ENCODE measurements at places on chromosomes 4 and X.

DNA sequence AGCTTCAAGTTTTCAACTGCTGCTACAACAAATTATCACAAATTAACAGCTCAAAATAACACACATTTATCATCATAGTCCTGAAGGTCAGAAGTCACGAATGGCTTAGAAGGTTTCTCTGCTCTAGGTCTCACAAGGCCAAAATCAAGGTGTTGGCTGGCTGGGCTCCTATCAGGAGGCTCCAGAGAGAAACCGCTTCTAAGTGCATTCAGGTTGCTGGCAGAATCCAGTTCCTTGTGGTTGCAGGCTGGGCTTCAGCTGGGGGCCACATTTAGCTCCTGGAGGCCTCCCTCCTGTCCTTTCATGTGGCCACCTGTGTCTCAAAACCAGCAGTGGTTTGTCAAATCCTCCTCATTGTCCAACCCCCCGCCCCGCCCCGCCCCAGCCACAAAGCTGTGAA, 15.4 kb downstream of the MRFAP1 start:
- H3K27ac ChIP-seq: no peak overlapping the region
- H3K4me1 ChIP-seq: no peaks in the 10 kb centered on the region
- DNase-seq: no peak
- no peaks in the 10 kb centered on the region for H3K36me3 ChIP-seq
- no peaks in the 10 kb centered on the region for H3K27me3 ChIP-seq

- no peak overlapping the region for H3K27ac ChIP-seq
- no peaks in the 10 kb centered on the region for H3K27me3 ChIP-seq
- no peak for DNase-seq
- no peak overlapping the region for H3K4me3 ChIP-seq
These were observed 67.3 kb downstream of the C4orf46 start for GRCh38 chr4:158604369-158604768.

- no peaks in the 10 kb centered on the region for H3K27me3 ChIP-seq
- no peak overlapping the region for H3K4me3 ChIP-seq
- no peak for DNase-seq
These were observed 28.5 kb upstream of the TEX13C start for GRCh38 chrX:125291124-125291523.

DNA sequence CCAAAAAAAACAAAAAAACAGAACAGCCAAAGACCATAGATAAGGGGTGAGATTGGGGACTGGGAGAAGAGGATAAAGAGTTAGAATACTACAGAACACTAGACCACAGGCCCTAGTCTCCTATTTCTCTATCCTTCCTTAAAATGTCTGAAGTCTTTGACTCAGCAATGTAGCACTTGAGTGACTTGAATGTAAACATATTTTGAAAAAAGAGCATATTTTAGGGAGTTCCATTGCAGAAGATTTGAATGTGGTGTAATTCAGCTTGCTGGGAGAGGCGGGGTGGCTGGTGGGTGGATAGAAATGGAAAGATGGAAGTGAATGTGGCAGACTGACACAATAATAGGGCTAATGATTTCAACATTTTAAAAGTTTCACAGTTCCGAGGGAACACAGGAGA, 144.9 kb downstream of the CHIC2 start:
- no peak overlapping the region for H3K27ac ChIP-seq
- no peak for DNase-seq
- H3K4me1 ChIP-seq: no peaks in the 10 kb centered on the region
- H3K4me3 ChIP-seq: no peak overlapping the region

- no peaks in the 10 kb centered on the region for H3K4me1 ChIP-seq
- H3K4me3 ChIP-seq: peak overlapping the region; percentile 65
- no peaks in the 10 kb centered on the region for H3K36me3 ChIP-seq
- peak; percentile 64 for DNase-seq
- no peaks in the 10 kb centered on the region for H3K27me3 ChIP-seq
- peak overlapping the region; percentile 56 for H3K27ac ChIP-seq
These were observed 1.1 kb upstream of the RAP1GDS1 start for GRCh38 chr4:98260047-98260578.

DNA sequence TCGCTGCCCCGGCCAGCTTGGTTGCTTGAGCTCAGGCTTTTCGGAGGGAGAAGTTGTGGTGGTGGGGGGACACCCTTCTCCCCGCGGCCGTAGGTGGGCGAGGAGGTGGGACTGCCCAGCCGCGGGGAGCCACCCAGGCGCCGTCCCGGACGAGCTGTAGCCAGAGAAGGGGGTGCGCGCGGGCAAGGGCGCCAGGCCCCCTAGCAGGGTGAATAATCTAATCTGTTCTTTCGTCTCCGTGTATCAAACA, 3.1 kb downstream of the MID1IP1 start:
- H3K4me3 ChIP-seq: peak overlapping the region; percentile 27
- peak overlapping the region; percentile 17 for H3K27ac ChIP-seq
- no peaks in the 10 kb centered on the region for H3K4me1 ChIP-seq
- DNase-seq: no peak
- no peaks in the 10 kb centered on the region for H3K36me3 ChIP-seq

DNA sequence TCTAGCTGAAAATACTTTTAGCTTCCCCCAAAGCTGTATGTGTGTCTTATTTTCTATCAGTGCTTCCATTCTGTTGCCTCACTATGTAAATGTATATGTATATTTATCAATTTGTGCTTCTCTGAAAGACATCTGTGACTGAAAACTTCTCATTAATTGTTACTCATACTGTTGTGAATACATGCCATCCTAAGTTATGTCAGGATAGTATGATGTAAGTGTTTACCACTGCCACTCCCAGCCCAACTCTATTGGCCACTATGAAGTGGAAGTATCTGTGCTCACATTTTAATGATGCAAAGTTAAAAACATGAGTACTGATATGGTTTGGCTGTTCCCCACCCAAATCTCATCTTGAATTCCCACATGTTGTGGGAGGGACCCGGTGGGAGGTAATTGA, 24.4 kb downstream of the GATB start:
- peaks cover 1% of the 10 kb centered on the region for H3K36me3 ChIP-seq
- H3K4me3 ChIP-seq: no peak overlapping the region
- no peak overlapping the region for H3K27ac ChIP-seq
- DNase-seq: no peak
- H3K4me1 ChIP-seq: no peaks in the 10 kb centered on the region

DNA sequence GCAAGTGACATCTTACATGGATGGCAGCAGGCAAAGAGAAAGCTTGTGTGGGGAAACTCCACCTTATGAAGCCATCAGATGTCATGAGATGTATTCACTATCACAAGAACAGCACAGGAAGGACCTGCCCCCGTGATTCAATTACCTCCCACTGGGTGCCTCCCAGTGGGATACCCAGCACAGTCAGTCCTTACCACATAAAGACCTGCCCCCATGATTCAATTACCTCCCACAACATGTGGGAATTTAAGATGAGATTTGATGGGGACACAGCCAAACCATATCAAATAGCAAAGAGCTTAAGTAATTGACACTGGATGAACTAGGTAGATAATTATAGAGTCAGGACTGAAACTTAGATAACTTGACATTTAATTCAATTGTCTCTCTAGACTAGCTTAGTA, 85.6 kb downstream of the SLIT2 start:
- no peak overlapping the region for H3K27ac ChIP-seq
- no peak overlapping the region for H3K4me3 ChIP-seq
- no peaks in the 10 kb centered on the region for H3K36me3 ChIP-seq
- H3K4me1 ChIP-seq: no peaks in the 10 kb centered on the region

- H3K27ac ChIP-seq: no peak overlapping the region
- H3K36me3 ChIP-seq: no peaks in the 10 kb centered on the region
- DNase-seq: no peak
- no peaks in the 10 kb centered on the region for H3K4me1 ChIP-seq
These were observed 240.2 kb downstream of the ADGRL3 start for GRCh38 chr4:61440321-61440720.

- H3K36me3 ChIP-seq: no peaks in the 10 kb centered on the region
- H3K4me3 ChIP-seq: no peak overlapping the region
- no peak for DNase-seq
- no peak overlapping the region for H3K27ac ChIP-seq
These were observed 826.2 kb downstream of the TECRL start for GRCh38 chr4:63583007-63583406.

GRCh38 chr4:5474756-5475155, 233.6 kb downstream of the EVC2 start:
- no peaks in the 10 kb centered on the region for H3K4me1 ChIP-seq
- no peaks in the 10 kb centered on the region for H3K27me3 ChIP-seq
- no peak overlapping the region for H3K4me3 ChIP-seq
- no peak overlapping the region for H3K27ac ChIP-seq

DNA sequence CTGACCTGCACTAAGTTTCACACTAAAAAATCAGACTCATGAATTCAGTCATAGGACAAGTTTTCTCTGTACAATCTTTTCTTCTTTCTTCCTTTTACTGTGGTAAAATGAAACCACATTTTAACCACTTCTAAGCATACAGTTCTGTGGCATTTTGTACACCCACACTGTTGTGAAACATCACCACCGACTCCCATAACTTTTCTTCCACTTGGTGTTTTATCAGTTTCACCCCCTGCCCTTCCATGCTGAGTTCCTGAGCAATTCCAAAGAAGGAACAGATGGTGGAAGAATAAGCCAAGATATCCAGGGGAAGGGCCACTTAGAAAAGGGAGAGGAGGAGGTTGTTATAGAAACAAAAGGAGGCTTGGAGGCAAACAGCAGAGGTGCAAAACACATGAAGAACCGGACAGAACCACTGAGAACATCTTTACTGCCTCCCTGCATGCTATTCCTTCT, 22.6 kb downstream of the SLC25A4 start:
- H3K27ac ChIP-seq: peak overlapping the region; percentile 25
- H3K27me3 ChIP-seq: no peaks in the 10 kb centered on the region
- no peaks in the 10 kb centered on the region for H3K4me1 ChIP-seq
- no peak overlapping the region for H3K4me3 ChIP-seq

- DNase-seq: no peak
- no peak overlapping the region for H3K27ac ChIP-seq
- no peaks in the 10 kb centered on the region for H3K4me1 ChIP-seq
- no peaks in the 10 kb centered on the region for H3K36me3 ChIP-seq
These were observed 92.1 kb upstream of the SFRP2 start for GRCh38 chr4:153880983-153881382.

DNA sequence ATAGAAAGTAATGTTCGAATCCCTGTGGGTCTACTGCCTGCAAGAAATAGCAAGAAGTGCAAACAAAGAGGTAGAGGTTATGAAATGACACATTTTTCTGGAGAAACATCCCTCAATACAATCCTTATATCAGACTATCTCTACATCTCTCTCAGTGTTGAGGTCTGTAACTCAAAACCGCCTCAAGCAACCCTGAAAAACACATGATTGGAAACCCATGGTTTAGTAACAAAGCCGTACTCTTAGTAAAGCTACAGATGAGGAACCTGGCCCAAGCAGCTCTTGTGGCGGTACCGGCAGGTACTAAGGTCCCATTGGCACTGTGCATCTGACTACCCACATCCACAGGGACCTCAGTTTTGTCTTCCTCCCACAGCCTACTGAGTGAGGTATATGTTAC, 53.9 kb downstream of the IRF2 start:
- H3K4me1 ChIP-seq: no peaks in the 10 kb centered on the region
- peaks cover 7% of the 10 kb centered on the region for H3K36me3 ChIP-seq
- no peak for DNase-seq
- H3K4me3 ChIP-seq: no peak overlapping the region

- no peaks in the 10 kb centered on the region for H3K4me1 ChIP-seq
These were observed 475.7 kb upstream of the SLIT2 start for GRCh38 chr4:19776021-19776459.

DNA sequence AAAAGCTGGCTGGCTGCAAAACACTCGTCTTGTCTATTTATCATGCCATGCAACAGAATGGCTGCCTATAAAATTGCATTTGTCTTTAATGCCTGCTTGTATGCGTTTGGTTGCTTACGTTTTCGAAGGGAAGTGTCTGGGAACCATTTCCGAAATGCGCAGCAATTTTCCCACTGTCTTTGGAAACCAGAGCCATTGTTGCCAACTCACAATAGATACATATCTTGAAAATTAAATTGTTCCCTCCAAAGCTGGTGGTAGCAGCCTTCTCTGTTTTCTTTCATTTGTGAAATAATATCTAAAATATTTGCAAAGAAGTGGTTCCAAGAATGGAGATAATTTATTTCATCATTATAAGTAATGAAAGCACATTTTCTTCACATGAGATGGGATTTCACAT, 53.4 kb downstream of the MAMLD1 start:
- H3K36me3 ChIP-seq: no peaks in the 10 kb centered on the region
- no peak for DNase-seq
- H3K4me3 ChIP-seq: no peak overlapping the region
- no peaks in the 10 kb centered on the region for H3K27me3 ChIP-seq
- H3K27ac ChIP-seq: no peak overlapping the region

GRCh38 chr4:159273141-159273438, 170.2 kb downstream of the RAPGEF2 start:
- H3K27ac ChIP-seq: no peak overlapping the region
- no peaks in the 10 kb centered on the region for H3K27me3 ChIP-seq
- no peaks in the 10 kb centered on the region for H3K36me3 ChIP-seq
- H3K4me3 ChIP-seq: no peak overlapping the region
- no peak for DNase-seq

DNA sequence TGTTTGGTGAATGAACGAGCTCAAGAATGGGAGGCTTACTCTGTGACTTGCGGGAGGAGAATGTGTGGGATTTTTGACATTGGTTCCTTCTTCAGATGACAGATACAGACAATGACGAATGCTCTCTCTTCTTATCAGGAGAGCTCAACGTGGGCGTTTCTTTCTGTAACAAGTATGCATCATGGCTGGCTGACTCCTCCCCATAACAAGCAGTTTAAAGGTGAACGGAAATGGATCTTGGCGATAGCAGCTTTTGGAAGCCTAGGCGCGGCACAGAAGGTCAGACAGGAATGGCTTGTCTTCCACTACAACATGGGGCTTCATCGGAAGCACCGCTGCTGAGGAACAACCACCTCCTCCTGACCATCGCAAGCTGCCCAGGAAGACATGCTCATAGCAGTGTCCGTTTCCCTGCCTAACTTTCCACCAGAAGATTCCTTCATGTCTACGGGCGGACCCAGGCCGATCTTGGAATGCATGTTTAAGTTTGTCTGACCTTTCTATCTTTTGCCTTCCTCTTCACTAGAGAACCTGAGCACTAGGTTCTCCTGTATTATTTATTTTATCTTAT, 18.3 kb upstream of the ACSL1 start:
- no peaks in the 10 kb centered on the region for H3K27me3 ChIP-seq
- no peak overlapping the region for H3K4me3 ChIP-seq
- no peak overlapping the region for H3K27ac ChIP-seq
- no peak for DNase-seq
- no peaks in the 10 kb centered on the region for H3K4me1 ChIP-seq

GRCh38 chrX:13430136-13430827, 110.4 kb upstream of the ATXN3L start:
- H3K4me3 ChIP-seq: no peak overlapping the region
- H3K27me3 ChIP-seq: no peaks in the 10 kb centered on the region
- H3K27ac ChIP-seq: no peak overlapping the region
- no peaks in the 10 kb centered on the region for H3K4me1 ChIP-seq

GRCh38 chr4:152200511-152201333, 335.2 kb downstream of the FBXW7 start:
- H3K27ac ChIP-seq: no peak overlapping the region
- no peaks in the 10 kb centered on the region for H3K4me1 ChIP-seq
- H3K27me3 ChIP-seq: no peaks in the 10 kb centered on the region

Data from aorta (tissue), 5 donors.